ENCODE measurements at places on chromosomes 1 and 21.
A peak's percentile ranks its signal among the peaks of the same experiment; 100 is the strongest.

- DNase-seq, result no peak
Measured at GRCh38 chr21:36377391-36377842, 7.8 kb upstream of the CHAF1B start.

- DNase-seq, result no peak
Measured at GRCh38 chr1:53074313-53075154, 12.5 kb downstream of the PODN start.

GRCh38 chr1:53543778-53544695 is 84.8 kb downstream of the DMRTB1 start:
- DNase-seq, result no peak

DNA sequence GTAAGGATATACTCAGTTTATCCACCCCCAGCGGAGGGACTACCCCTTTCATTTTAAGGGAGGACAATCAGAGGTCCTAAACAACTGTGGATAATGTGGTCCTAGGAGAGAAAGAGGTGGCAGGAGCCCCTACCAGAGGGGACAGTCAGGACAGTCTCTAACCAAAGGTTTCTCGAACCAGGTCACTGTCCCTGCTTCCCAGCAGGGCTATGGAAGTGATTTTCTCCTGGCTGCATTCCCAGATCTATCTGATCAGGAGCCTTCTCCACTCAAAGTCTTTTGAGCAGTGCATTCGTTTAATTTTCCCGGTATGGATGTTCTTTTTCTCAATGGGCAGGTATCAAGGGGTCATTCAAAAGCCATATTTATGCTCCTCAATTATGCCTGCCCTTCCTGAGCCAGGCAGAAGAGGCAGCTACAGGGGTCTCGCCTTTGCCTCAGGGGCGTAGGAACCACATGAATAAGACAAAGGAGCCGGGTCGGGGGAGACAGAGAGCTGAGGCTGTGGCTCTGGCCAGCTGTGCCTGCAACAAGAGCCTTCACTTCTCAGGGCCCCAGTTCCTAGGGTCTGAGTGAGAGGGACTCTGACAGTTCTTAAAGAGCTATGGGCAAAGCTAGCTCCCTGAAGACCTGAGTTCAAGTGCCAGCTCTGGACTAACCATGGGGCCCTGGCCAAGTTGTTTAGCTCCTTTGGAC is 62.5 kb upstream of the DMRTB1 start:
- no peak for DNase-seq

- no peak for DNase-seq
Measured at GRCh38 chr1:30330644-30331043, 392.7 kb downstream of the MATN1 start.

- no peak for DNase-seq
Measured at GRCh38 chr21:31656199-31657095, 3.0 kb upstream of the SOD1 start.

DNA sequence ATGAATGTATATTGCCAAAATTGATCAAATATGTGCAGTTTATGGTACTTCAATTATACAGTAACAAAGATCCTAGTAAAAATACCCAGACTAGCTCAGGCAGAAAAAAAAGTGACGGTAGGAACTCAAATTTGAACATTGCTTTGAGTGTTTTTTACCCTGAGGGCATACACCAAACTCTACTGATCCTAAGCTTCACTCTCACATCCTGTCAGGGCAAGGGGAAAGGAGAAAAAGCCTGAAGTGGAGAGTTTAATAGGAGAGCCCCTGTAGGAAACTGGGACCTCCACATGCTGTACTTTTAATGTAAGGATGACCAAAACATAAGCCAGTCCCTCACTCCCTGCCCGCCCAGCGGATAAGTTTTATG is 59.8 kb upstream of the GNG12 start:
- no peak for DNase-seq

GRCh38 chr1:112808861-112809684 is 93.9 kb upstream of the PPM1J start:
- DNase-seq, result peak; percentile 9

DNA sequence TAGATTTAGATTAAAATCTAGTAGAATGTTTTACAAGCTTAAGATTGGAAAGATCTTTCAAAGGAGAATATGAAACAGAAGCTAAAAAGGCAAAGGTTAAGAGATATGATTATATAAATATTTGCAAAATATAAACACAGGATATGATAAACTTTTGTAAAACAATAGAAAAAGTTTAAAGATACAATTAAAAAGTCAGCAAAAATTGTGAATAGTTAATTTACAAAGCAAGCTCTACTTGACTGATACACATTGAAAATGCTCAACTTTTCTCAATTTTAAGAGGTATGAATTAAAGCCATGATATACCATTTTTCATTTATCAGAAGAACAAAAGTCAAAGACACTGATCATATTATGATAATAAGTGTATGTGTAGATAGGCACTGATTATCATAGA is 21.0 kb downstream of the RAB3GAP2 start:
- DNase-seq, result no peak

- no peak for DNase-seq
Measured at GRCh38 chr1:94236013-94236491, 1.3 kb downstream of the ARHGAP29 start.

DNA sequence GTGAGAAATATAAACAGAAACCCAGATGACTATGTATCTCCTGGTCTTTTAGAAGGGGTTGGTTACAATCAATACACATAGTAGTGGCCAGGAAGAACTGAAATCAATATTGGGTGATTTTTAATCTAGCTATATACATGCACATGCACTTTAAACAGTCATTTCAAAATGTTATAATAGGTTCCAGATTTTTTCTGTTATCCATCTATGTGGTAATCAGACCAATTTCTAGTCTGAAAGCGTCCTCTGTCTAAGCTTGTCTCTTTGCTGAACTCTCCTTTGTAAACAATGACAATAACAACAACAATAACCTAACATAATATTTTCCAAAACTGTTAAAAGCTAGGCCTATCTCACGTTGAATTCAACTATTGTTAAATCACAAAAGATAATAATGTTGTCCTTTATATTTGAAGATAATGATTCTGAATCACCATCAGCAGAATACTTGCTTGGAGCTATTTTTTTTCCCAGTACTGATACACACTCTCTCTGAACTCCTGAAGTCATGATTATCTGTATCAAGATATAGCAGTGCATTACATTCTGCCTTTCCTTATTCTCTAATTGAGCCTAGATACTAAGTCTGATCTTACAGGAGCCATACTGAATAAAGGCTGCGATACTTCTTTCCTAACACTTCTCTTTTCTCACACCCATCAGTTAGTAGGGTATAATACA is 496.8 kb upstream of the ZRANB2 start:
- DNase-seq, result no peak

GRCh38 chr1:117567435-117567834 is 38.4 kb upstream of the TENT5C start:
- no peak for DNase-seq

- DNase-seq, result peak; percentile 10
Measured at GRCh38 chr1:9494936-9495758, 44.1 kb upstream of the SLC25A33 start.

- DNase-seq, result peak; percentile 77
Measured at GRCh38 chr1:41341772-41342562, 19.3 kb upstream of the FOXO6 start.

DNA sequence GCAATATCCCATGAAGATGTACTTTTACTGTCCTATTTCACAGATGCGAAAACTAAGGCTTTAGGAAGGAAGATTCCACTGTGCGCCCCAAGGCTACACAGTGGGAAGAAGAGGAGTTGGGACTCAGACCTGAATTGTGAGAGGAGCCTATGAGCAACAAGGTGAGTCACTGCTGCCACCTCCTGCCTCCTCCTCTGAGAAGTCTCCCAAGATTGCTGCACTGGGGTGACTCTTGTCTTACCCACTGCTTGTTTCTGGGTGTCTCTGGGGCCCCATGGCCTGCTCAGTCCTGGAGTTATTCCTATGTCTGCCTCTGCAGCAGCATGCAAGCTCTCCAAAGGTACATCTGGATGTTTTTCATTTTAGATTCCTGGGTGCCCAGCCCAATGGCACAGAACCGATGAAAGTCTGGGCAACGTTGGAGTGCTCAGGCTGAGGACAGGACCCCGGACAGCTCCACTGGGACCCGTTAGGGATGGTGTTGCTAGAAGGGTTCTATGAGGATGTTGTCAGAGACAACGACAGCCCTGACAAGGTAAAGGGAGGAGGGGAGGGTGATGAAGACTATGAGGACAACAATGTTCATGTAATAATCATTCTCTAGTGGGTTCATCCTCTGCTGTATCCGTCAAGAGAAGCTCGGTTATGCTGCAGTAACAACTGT is 11.0 kb upstream of the C1QA start:
- DNase-seq, result no peak

- no peak for DNase-seq
Measured at GRCh38 chr21:37061926-37062592, 10.8 kb downstream of the PIGP start.

DNA sequence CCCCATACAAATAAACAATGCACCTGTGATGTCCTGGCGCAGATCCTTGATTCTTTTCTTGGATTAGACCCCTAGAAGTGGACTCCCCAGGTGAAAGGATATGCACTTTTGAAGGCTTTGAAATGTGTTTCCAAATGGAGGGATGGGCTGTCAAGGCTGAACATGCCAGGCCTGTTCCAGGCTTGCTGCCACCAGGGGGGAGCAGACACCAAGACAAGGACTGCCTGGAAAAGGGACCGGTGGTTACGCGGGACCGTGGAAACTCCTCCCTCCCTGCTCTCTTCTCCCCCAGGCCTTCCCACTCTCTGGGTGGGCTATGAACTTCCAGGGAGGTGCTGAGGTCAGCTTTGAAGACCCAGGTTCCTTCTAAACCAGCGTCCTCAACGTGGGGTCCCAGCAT is 12.7 kb downstream of the C1QB start:
- DNase-seq, result no peak

DNA sequence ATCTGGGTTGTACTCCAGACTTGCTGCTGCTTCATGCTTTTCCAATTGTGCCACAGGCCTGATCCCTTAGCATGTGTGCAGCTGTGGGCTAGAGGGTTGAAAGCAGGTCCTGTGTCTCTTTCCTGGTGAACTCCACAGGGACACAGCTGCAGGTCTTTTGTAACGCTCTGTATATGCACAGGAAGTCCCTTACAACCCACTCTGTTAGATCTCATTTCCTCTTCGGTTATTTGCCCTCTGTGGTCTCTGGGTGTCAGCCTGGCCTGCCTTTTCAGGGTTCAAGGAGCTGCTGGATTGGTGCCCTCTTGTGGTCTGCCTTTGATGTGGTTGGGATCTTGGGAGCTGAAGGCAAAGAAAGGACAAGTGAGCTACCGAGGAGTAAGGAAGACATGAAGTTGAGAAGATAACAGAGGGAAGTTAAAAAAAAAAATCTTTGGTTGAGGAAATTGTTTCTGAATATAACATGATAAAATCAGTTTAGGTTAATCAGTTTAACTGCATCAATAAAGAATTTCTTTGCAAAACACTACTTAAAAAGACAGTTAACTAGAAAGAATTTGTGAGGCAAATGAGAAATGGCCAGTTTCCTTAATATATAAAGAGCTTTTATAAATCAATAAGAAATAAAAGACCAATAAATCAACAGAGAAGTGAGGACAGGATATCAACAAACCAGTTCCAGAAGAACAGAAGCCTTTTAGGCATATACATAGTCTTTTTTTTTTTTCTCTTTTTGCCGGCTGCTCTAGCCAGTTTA is 44.1 kb downstream of the UCK2 start:
- DNase-seq, result no peak

DNA sequence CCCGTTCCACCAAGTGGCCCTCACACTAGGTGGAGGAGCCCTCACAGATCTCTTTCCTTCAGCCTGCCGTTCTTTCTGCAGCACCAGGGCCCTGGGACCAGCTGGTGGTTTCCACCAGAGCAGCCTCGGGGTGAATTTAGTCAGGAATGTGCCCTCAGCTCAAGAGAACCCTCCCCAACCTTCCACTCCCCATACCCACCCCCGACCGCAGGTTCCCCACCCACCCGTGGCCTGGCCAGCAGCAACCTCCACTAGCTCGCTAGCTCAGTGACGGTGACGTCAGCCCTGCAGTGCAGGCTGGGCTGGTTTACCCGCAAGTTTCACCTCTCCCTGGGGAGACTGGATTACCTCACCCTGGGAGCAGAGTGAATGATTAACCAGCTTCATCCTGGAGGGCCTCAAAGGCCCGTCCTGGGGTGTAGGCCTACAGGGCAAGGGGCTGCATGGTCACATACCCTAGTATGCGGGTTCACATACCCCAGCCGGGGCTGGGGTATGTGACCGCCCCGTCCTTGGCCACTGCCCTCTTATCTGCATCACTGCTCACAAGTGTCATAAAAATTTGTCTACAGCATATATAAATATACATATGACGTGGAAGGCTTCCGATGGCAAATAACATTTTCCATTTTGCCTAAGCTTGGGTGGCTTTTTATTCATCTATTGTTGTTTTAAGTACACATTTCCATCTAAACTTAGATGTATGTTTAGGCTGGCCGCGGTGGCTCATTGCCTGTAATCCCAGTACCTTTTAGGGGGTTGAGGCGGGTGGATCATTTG is 24.5 kb downstream of the ELF3 start:
- no peak for DNase-seq

- DNase-seq, result no peak
Measured at GRCh38 chr21:44942566-44942965, 2.7 kb downstream of the SLX9 start.

DNA sequence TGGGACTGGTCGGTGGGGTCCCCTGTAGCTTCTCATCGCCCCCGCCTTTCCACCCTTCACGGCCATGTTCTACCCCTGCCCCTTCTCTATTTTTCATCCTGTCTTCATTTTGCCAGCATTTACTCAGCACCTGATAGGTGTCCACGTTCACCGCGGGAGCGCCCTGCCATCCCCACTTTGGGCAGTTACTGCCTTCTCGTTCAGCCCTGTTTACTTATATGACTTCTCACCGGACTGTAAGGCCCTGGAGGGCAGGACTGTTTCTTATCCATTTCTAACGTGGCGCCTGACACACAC is 380 bp downstream of the MFN2 start:
- no peak for DNase-seq
